ENCODE measurements at places on chromosomes 5 and 9.

DNA sequence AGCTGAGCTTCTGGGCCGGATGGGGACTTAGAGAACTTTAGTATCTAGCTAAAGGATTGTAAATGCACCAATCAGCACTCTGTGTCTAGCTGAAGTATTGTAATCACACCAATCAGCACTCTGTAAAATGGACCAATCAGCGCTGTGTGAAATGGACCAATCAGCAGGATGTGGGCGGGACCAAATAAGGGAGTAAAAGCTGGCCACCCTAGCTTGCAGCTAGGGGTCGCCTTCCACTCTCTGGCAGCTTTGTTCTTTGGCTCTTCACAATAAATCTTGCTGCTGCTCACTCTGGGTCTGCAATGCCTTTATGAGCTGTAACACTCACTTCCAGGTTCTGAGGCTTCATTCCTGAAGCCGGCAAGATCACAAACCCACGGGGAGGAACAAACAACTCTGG, 354.0 kb downstream of the PRR16 start:
- no peak for DNase-seq

DNA sequence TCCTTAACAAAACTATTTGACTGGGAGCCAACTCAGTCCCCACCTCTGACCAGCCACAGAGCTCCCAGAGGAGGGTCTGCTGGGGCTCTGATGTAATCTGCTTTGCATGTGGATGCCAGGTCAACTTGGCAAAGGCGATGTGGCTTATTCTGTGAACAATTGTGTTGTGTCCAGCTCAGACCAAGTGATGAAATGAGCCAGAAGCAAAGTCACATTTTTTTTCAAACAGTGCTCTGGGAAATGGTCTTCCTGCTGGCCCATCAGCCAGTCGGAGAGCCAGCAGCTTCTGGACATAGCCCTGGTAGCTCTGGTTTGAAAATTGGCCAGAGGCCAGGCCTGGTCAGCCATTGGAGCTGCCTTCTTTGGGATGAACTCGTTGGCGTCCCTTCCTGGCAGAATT, 86.5 kb downstream of the ANGPTL2 start:
- no peak for DNase-seq

GRCh38 chr5:201672-202071, 10.4 kb downstream of the LRRC14B start:
- no peak for DNase-seq

DNA sequence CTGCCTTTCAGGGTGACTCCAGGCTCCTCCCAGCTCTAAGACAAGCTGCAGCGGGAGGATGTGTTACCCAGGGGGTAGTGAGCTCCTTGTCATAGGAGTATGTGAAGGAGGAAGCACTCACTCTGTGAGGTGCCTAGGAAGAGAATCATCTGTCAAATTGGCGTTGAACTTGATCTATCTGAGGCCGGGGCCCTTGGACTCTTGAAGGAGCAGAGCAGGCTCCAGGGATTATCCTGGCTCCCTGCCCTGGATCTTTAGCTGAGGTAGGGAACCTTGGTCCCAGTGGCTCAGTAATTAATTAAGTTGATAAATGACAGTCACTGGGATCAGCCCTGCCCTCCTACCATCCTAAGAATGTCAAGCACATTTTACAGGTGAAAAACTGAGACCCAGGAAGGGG, 15.5 kb downstream of the ADGRD2 start:
- no peak for DNase-seq

- no peak for DNase-seq
Observed at GRCh38 chr5:55902696-55903095, 51.5 kb downstream of the IL31RA start.

GRCh38 chr5:114447084-114447773, 85.4 kb downstream of the KCNN2 start:
- DNase-seq: no peak

GRCh38 chr9:2635922-2636321, 14.3 kb downstream of the VLDLR start:
- DNase-seq: no peak

GRCh38 chr5:45093377-45093776, 284.6 kb downstream of the MRPS30 start:
- no peak for DNase-seq

DNA sequence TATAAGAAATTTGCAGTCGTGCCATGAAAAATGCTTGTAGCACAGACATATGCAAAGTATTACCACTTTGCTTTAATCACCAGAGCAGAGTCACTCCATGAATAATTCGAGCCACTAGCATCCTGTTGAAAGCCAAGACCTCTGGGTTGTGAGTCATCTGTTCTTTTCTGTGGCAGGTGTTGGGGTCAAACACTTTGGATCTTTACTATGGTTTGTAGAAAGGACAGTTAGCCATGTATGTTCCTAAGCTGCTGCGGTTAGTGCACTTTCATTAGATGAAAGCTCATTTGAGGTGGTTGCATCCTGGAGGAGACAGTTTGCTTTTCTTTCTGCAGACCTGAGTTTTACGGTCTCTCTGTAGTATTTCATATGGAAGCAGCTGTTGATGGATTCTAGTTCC, 223.7 kb downstream of the DMRT2 start:
- no peak for DNase-seq

DNA sequence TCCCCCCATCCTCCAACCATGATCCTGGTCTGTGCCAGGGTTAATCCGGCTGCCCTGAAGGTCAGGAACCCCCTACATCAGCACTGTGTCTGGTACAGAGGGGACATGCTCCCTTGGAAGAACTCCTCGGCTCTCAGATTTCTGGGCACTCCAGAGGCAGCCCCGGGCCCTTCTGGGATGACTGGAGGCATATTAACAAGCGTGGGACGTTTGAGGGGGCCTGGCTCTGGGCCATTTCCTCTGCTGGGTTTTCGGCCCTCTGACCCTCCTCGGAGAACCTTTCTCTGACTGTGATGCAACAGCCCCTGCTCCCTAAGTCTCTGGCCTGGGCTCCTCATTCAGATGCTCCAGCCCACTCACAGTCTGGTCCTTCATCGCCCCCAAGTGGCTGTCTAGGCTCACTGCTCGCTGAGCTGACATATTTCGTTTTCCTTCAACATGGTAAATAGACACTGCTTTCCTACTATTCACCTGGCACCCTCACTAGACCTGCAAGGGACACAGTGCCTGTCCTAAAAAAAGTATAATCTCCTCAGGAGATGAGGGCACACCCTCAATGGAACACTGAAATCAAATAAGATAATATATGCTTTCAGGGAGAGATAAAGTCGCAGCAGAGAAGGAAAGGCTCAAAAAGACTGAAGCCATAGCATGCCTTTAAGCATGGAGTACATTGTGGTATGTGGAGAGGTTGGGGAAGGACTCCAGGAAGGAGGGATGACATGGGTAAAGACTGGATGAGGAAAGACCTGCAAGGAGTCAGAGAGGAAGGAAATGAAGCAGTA, 404.7 kb upstream of the TRPC7 start:
- DNase-seq: peak; percentile 2

DNA sequence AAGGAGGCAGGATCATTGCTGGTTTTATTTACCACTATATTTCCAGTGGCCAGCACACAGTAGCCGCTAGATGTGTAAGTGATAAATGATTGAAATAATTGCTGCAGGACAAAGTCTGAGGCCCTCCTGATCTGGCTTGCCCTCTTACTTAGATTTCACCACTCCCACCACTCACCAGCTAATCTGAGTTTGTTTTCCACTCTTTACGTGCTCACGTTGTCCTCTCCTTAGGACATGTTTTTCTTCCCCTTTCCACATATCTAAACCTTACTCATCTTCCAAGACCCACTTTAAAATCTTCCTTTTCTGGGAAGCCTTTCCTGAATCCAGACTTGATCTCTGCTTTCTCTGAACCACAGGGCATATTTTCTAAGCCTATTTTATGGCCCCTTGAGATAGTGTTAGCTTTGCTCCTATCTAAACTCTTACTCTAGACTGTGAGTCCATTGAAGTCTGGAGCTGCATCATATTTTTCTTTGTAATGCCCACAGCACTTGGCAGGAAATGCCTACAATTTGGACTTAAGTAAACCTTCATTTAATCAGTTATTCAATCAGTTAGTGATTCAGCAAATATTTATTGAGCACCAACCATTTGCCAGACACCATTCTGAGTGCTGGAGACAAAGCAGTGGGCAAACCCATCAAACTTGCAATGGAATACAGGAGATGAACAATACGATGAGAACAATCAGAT, 2.4 kb downstream of the TLR4 start:
- DNase-seq: no peak

DNA sequence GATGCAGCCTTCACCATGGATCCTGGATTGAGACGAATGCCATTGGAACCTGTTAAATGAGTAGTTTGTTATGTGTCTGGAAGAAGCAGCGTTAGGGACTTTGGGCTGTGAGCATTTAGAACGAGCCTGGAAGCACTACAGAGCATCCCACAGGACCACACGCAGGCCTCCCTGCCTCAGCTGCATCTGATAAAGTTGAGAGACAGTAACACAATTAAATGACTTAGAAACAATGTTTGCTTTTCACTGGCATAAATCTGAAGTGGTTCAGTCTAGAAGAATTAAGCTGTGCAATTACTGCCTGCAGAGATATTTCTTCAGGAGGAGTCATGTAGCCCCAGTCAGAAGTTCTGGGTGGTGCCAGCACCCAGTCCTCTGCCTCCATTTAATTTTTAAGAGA, 9.8 kb upstream of the TLX3 start:
- no peak for DNase-seq

DNA sequence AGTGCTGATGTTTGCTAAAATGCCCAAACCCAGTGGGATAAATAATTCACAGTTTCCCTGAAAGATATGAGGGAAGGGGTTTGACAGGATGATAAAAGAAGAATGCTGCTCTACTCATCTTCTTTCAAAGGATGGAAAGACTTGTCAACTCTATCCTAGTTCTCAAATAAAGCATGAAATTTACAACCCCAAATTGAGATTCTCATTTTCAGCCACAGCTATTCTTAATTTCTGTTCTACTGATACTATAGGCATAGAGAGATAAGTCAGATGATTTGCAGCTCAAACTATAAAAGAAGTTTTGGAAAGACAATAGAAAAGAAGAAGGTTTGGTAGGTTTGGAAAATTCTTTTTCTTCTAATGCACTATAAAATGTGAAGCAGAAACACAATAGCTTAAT, 542.6 kb downstream of the CSNK1G3 start:
- DNase-seq: no peak

DNA sequence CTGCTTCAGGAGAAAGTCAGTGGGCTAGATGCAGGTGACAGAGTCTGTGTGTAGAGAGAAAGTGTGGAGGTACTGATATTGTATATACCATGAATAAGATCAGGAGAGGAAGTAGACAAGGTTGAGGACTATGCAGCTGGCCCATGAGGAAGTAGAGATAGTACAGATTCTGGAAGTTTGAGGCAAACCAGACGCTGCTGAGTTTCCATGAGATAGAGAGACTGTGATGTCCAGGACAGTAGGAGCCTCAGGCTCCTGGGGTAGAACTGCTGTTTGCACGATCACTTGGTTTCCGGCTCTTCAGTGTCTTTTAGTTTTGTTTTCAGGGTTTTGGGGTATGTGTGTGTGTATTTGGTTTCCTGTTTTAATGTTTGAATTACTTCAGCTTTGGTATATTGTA, 13.6 kb downstream of the OTULINL start:
- DNase-seq: no peak

GRCh38 chr5:157464519-157465171, 4.6 kb downstream of the NIPAL4 start:
- DNase-seq: no peak

DNA sequence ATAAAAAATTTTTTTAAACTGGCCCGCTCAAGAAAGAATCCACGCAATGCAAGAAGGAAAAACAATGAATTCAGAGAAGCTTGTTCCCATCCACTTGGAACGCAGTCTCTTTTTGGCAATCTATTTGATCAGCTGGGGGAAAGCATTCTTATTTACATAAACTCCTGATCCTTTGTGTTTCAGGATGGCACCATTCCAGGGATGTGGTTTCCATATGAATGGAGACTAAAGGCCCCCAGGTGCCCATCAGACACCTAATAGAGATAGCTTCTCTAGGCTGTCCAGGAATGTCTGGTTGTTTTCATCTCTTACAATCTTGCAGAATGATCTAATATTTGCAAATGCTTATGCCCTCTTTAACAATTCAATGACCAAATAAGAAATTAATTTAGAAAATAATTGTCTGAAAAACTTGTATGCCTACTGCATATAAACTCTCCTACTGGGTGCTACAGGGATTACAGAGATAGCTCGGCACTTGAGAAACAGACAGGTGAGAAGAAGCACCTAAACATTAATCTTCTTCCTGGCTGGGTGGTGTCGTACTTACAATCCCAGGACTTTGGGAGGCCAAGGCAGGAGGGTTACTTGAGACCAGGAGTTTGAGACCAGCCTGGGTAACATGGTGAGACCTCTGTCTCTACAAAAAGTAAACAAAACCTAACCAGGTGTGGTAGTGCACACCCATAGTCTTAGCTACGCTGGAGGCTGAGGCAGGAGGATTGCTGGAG, 3.0 kb upstream of the RASGRF2 start:
- DNase-seq: no peak

GRCh38 chr5:66621146-66621545, 25.0 kb downstream of the MAST4 start:
- no peak for DNase-seq

- DNase-seq: no peak
Observed at GRCh38 chr5:80031109-80031508, 4.0 kb upstream of the THBS4 start.

GRCh38 chr9:89695441-89695891, 90.7 kb downstream of the GADD45G start:
- no peak for DNase-seq

DNA sequence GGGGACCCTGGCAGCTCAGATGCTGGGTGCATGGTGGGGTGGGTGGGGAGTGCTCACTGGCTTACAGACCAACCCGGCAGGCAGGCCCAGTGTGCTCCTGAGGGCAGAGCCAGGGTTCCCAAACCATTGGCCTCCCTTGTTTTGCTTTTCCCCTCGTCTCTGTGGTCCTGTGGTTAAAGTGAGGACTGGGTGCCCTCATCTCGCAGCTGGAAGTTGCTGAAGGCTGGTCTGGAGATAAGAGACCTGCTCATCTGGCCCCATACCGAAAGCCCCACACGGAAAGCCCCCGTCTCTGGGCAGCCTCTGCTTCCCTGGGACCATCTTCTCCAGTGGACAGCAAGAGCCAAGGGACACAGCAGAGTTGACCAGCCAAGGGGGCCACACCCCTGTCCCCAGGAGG, 9.8 kb upstream of the NACC2 start:
- DNase-seq: no peak

DNA sequence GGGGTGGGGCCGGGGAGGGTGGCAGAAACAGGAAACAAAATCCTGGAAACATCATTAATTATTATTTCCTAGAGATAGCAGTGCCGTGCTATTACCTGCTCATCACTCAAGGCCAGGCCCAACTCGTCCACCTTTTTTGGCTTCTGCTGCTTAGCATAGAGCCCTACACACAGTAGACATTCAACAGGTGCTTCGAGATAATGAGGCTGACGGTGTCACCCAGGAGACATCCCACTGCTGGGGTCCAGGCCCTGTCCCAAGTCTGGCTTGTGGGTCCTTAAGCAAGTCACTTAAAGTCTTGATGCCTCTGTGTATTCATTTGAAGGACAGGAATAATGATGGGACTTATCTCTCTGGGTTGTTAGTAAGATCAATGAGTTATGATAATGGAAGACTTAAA, 506.6 kb downstream of the BNC2 start:
- DNase-seq: no peak

- no peak for DNase-seq
Observed at GRCh38 chr5:181281077-181281983, 20.4 kb upstream of the TRIM52 start.

- DNase-seq: no peak
Observed at GRCh38 chr9:91187311-91187964, 174.3 kb downstream of the AUH start.

- DNase-seq: no peak
Observed at GRCh38 chr9:135905380-135906258, 1.7 kb downstream of the CAMSAP1 start.

- DNase-seq: no peak
Observed at GRCh38 chr9:20988061-20988460, 43.4 kb downstream of the HACD4 start.

GRCh38 chr5:105882956-105883481, 1787.7 kb downstream of the EFNA5 start:
- DNase-seq: no peak

All from SK-N-MC (cell line).